Lower leg skin (tissue), 4 donors: ENCODE measurements at places on chromosomes 7 and 10.

DNA sequence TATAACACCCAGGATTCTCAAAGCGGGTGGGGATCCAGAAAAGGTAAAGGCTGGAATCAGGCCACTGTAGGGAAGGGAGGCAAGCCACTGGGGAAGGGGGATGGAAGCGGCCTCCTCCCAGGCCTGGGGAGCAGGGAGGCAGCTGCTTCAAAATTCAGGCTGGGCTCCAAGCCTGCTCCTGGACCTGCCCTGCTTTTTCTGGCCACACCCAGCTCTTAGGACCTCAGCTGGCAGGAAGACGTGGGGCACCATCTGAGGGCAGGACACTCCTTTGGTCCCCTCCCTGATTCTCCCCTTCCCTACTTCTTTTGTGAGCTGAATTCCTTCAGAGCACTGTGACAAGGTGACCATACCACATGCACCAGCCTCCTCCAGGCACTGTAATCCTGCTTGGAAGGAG, 4.6 kb upstream of the LBX1 start:
- DNase-seq, result no peak

DNA sequence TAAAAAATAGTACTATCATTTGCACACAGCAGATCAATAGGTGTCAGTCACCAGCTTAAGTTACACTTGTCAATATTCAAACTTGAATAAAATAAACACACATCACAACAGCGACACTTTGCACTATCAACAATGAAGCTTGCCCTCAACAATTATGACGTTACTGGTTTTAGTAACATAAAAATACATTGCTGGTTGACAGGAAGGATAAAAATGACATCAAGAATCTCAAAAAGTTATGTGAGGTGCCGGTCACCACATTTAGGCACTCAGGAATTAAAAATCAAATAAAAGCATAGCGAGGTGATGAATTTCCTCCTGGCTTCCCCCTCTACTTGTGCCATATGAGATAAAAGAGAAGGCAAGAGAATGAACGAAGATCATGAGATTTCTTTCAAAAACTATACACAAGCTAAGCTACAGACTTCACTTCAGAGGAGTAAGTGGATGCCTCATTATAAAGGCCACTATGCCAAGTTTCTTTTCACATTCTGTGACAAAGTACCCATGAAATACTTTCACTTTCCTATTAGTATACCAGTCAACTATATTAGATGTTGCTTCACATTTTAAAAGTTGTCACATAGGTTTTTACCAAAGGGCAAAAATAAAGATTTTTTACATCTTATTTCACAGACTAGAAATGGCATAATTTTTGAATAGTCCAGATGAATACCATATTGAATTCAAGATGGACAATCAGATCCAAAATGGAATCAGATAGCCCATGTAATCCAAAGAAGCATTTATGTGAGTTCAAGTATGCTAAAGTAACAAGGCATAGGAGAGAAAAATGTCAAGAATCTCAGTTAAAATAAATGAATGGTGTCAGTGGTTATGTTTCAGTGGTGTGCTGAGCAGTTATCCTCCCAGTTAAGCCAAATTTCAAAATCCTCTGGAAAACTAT, 3.6 kb downstream of the CCDC71L start:
- DNase-seq, result no peak

GRCh38 chr7:47587351-47587750, 5.4 kb upstream of the TNS3 start:
- no peak for DNase-seq

- DNase-seq, result no peak
These were observed at the start of gene FERD3L for GRCh38 chr7:19144661-19145433. Gene FERD3L (minus strand): TSS chr7:19145421. CDS start chr7:19145362, 59 bp downstream.

DNA sequence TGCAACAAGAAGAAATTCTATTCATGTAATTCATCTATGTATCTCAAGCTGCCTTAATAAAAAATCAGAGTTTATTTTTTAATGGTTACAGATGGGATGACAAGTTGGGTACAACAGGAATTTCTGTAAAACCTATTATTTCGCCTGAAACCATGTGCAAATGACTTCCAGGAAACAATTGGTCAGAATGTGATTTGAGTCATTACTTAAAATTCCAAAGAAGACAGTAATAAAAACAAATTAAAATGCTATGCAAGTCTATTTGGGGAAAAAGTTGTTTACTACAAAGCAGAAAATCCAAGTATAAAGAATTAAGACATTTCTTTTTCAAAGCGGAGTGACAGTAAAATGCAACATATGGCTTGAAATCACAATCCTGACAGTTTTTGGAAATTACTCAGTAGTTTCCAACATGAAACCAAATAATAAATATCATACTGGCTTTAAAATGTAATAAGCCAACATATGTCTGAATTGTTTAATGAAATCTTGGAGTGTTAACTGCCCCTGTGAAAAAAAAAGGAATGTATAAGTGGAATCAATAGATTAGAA, 41.5 kb upstream of the SEMA3C start:
- no peak for DNase-seq

DNA sequence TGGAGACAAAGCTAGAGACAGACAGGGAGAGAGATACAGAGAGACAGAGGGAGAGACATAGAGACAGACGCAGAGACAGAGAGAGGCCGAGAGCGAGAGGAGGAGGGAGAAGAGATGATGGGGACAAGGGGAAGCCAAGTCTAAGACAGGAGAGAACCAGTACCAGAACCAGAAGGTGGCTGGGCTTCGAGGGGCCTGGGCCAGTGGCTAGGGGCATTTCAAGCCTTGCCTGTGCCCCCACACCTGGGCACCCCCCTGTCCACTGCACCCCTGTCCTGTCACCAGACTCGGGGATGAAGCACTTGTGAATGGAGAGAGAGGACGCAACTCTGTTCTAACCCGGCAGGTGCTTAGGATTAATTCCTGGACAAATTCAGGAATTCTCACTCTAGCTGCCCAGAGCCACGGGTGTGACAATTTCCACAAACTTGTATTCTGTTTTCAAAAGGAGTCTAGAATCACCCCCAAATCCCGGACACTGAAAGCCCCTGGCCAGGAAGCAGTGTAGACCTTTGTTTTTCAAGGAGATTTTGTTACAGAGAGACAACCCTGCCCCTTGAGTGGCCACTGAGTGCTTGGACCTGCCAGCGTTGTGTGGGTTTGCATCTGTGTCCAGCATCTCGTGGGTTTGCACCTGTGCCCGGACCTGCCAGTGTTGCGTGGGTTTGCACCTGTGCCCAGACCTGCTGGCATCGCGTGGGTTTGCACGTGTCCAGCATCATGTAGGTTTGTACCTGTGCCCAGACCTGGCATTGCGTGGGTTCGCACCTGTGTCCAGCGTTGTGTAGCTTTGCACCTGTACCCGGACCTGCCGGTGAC, 157.3 kb downstream of the WDR37 start:
- DNase-seq, result no peak

- no peak for DNase-seq
These were observed 2.5 kb upstream of the ITIH2 start for GRCh38 chr10:7700577-7701125.

DNA sequence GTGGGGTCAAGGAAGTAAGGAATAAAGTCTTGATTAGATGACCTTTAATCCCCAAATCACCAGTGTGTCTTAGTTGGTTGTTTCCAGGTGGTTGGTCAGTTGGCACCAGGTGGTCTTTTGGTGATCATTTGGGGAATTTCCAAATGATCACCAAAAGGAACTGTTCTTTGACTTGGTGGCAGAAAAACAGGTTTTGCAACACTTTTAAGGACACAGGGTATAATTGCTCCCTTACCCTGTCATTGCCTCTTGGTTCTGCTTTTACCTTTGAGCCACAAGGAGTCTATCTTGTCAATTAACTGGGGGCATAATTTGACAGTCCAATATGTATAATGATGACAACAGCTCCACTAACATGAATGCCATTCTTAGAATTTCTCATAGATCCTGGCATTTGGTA, 104.2 kb downstream of the ADK start:
- no peak for DNase-seq

DNA sequence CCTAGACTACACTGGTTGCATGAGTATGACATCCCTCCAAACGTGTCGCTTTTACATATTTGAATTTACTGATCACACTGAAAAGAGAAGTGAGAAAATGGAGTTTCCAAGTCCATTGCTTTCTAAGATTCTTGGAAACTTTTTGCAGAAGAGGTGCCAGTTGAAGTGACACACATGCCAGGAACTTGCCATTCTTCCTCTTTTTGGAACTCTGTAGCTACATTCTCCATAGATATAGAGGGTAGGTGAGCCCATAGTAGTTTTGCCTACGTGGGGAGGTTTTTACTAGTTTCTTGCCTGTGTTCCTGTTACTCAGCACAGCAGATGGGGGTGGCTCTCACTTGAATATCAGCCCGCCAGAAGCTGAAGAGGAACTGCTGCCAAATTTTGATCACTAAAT, 286.6 kb upstream of the NRP1 start:
- DNase-seq, result no peak

- DNase-seq, result no peak
These were observed 336.9 kb upstream of the CDC14C start for GRCh38 chr7:48587475-48587874.

GRCh38 chr7:103765901-103766300, 223.6 kb downstream of the RELN start:
- no peak for DNase-seq

DNA sequence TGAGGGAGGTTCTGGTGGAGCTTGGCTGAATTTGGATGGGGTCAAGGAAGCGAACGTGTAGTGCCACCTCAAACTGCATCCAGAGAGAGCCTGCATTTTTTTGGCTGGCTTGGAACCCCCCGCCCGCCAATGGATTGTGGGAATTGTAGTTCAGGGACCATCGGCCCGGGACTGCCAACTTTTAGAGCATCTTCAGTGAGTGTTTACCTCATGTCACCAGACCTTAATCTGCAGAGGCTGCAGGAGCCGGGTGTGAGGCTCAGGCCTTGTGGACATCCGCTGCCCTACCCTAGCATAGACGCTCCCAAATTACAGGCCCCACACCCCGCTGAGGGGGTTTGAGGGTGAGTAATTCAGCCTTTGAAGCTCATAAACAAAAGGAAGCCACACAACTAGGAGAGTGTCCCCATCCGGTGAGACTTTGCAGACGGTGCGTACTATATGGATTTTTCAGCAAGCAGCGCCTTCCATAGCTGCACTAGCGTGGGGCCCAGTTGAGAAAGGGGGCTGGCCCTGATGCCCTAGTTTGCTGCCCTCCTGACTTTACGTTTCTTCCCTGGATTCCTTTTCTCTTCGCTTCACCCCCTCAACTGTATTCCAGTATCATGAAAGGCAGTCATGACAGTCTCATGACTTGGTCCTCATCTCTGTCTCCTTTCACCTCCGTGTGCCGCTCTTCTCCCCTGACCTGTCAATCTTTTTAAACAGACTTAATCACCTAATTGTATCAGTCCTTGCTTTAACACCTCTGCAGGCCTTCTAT, 717 bp downstream of the CNPY4 start:
- DNase-seq, result peak; percentile 95

DNA sequence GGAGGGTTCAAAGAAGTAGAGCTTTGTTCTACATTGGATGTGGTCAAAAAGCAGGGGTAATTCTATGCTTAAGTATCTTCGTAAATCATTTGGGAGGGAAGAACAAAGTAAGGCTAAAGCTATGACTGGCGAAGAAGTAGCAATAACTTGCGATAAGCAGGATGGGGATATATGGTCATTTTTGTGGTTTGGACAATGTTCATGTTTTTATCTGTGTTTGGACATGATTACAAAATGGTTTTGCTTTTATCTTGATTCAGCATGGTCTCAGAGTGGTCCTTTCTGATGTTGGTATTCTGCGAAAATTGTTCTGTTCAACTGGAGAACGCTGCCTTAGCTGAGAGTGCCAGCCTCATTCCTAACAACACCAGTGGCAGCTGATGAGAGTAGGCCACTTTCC, 208.8 kb downstream of the SEMA3A start:
- DNase-seq, result no peak

- DNase-seq, result no peak
These were observed 37.9 kb downstream of the PAXIP1 start for GRCh38 chr7:154965014-154965413.

DNA sequence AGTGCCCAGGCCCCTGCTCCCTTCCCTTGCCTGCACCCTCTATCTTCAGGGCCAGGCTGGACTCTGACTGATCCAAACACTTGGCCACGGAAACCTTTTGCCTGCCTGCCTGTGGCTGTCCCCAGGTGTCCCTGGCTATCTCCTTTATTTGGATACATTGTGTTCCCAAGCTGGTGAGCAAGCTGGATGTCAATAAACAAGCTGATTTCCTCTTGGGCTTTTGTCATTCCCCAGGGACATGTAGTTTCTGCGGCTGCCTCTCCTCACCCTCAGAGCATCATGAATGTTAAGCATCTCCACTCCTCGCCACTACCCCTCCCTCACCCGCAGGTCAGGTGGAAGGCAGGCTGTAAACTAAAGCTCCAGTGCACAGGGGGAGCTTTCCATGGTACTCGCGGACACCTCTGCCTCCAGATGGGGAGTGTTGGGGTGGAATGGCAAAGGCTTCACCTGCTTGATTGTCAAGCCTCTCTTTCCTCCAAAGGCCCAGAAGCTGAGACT, 6.9 kb downstream of the GHRHR start:
- DNase-seq, result peak; percentile 73

- no peak for DNase-seq
These were observed 247.7 kb downstream of the TFEC start for GRCh38 chr7:115782696-115783490.

DNA sequence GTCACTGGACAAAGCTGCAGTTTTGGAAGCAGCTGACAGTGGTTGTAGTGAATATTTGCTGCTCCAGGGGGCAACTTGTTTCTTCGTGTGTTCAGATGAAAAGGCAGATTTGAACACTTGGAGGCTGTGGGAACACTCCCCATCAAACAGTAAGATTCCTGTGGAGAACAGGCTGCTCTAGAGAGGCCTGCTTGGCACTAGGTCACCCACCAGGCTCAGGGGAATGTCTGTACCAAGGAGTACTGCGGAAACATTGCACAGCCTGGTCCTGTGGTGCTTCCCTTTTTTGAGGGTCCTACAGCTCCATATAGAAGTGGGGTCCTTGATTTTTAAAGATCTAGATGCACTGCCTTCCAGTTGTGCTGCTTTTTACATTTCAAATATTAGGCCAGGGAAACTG, 97.5 kb downstream of the CXCL12 start:
- DNase-seq, result no peak

- peak; percentile 53 for DNase-seq
These were observed 930 bp downstream of the KNDC1 start for GRCh38 chr10:133160826-133161471.

GRCh38 chr10:99233689-99234037, 2.0 kb downstream of the HPSE2 start:
- no peak for DNase-seq

DNA sequence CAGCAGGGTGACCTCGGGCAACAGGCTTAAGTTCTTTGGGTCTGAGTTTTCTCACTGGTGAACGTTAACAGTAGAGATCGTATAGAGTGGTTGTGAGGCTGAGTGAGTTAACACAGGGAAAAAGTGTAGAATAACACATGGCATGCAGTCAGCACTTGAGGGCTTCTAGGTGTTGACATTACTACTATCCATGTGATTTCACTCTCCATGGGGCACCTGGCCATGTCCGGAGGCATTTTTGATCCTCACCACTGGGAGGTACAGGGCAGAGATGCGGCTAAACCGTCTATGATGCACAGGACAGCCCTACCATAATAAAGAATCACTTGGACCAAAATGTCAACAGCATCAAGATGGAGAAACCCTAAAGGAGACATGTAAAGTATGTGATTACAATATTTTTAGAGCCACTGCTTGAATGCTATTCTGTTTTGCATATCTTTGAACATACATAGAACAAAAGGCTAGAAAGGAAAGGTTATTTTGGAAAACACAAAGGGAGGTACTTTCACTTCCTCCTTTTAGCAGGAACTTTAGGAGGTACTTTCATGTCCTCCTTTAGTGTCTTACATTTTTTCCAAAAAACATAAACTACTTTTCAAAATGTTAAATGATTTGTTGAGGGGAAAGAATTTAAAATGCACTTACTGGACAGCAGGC, 44.3 kb downstream of the NOD1 start:
- DNase-seq, result peak; percentile 72

GRCh38 chr10:127976701-127977356, 69.9 kb downstream of the PTPRE start:
- no peak for DNase-seq
